ENCODE measurements at places on chromosomes 1 and 21.

DNA sequence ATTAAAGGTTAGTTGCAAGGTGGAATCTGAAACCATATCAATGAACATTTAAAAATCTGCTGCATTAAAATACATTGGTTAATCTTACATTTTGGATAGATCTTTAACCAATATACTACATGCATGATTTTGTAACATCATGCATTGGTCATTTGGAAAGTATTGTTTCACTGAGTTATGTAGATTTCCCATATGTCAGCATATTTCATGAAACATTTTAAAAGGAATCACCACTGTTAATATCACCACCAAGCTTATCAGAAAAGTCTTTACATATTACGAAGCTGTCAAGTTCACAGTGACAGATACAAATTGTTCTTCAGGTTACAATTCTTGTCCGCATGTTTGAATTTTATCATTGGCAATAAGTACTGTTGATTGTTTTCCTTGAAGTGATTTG, 89.9 kb upstream of the ADGRL2 start:
- DNase-seq, result no peak

GRCh38 chr1:160981584-160982411, 27.2 kb upstream of the ITLN2 start:
- no peak for DNase-seq

DNA sequence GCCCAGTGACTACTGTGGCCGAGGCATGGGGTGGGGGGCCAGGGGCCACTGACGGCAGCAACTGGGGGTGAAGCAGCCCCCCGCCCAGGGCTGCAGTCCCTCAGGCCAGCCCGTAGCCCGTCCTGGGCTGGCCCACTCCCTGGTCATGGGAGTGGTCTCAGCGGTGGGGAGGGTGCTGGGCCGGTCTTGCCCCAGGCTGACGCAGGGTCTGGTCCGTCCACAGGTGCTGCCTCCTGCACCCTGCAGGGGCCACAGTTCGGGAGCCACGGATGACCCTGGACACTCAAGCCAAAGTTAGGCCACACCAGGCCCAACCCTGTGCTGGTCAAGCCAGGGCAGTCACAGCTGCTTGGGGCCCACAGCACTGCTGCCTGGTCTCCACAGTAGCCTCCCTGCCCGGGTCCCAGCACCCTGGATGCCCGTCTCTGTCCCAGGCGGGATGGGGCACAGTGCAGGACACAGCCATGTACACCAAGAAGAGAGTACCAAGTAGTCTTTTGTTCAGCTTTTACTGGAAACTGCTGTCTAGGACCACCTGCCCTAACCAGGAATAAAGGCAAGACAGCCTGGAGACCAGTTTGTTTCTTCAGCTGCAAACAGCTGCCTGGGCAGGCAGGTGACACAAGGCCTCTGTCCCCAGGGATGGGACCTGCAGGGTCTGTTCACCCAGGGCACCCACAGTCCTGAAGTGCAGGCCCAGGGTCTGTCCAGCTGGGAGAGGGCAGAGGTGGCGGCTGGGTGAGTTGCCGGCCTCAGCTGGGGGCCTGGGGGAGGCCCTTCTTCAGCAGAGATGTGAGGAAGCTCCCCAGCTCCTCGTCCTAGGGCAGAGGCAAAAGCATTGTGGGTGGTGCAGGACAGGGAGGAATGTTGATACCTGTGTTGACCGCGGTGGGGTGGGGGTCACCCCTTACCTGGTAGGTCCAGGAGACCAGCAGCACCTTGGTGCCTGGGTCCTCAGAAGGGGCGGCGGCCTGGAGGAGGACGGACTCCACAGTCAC, 3.0 kb downstream of the PUSL1 start:
- DNase-seq, result no peak

GRCh38 chr1:11967028-11967547, 13.2 kb upstream of the MFN2 start:
- DNase-seq, result peak; percentile 84

DNA sequence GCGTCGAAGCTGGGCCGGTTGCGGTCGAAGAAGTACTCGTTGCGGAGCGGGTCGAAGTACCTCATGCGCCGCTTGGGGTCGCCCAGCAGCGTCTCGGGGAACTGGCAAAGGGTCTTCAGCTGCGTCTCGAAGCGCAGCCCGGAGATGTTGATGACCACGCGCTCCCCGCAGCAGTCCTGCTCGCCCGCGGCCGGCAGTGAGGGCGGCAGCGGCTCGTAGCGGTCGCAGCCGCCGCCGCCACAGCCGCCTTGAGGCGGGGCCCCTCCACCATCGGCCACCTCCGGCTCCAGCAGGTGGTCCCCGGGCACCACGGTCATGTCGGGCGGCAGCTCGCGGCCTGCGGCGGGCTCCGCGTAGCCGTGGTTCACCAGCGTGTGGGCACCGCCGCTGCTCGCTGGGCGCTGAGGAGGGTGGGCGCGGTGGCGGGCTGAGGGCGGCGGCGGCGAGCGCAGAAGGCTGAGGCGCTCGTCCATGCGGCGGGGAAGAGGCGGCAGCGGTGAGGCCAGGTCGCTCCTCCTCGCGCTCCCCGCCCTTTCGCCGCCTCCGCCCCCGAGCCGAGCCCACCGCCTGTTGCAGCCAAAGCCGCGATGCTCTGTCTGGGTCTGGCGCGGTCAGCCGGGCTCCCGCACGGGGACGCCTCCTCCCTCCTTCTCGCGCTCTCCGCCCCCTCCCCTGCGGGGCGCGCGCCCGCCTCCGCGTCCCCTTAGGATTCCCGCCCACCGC, at the start of gene KCNA3:
TSS of gene KCNA3 (minus strand) at position 604 of the 723 bp plus-strand sequence. CDS start at position 473, 131 bp downstream.
- DNase-seq, result no peak

- no peak for DNase-seq
These were observed 96.6 kb downstream of the SLC44A5 start for GRCh38 chr1:75514270-75514669.

DNA sequence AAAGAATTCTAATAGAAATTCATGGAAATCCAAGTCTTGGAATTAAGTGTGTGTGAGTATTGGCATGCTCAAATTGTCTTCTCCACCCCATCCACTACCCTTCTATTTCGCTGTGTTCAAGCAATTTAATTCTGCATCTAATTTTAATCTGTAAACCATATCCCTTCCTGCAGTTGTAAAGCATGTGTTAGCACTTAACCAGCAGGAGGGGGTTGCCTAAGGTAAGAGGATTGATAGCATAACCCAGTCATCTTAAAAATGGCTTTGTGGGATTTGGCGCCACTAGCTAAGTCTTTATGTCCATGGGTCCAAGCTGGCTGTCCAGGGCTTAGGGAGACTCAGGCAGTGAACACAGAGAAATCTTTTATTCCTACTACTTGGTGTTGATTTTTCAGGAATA, 210.3 kb downstream of the PTPRC start:
- DNase-seq, result no peak
